Stimulated activated CD4-positive, alpha-beta T cell treated with anti-CD3 and anti-CD28 coated beads, Interleukin-1b, Interleukin-23, amount 100 ng/mL, for 48 hours (primary cell): ENCODE measurements at places on chromosomes 13 and 19.
A peak's percentile ranks its signal among the peaks of the same experiment; 100 is the strongest.

GRCh38 chr13:24097064-24097463 is 63.5 kb upstream of the SPATA13 start:
- DNase-seq, result peak; percentile 74

DNA sequence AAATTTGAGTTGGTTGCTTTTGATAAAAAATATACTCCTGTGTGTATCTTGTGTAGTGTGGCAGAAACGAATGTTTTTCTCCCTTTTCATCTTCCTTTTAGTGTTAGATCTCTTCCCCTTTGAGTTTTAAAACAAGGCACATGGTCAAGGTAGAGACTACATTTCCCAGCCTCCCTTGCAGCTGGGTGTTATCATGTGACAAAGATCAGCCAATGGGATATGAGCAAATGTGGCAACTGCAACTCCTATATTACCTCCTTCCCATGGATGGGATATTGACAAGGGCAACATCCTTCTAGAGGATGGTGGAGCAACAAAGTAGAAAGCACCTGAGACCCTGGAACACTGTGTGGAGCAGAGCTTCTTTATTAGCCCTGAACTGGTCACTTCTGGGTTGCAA is 42.4 kb downstream of the ADGRE3 start:
- no peak for DNase-seq

- DNase-seq, result no peak
These were observed 15.2 kb downstream of the KCTD15 start for GRCh38 chr19:33811736-33812387.

DNA sequence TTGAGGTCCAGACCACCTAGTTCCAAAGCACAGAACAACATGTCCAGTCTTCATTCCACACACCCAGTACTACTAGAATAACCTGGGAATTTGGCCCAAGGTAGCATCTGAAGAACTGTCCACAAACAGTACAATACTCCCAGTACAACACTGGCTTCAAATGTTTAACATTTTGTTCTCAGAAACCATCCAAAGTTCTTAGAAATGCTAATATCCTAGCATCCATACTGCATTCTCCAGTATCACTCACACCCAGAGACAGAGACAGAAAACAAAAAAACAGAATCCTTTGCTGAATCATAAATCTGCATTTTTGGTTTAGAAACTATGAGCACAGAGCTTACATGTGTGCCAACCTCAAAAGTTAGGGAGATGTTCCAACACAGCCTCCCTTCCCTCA is 490.8 kb downstream of the FOXO1 start:
- DNase-seq, result no peak

GRCh38 chr13:113047587-113047986 is 58.0 kb upstream of the F7 start:
- DNase-seq, result no peak

GRCh38 chr13:25171517-25172302 is at the start of gene AMER2:
Gene AMER2 (minus strand): TSS chr13:25172288. CDS start chr13:25171619, 669 bp downstream.
- no peak for DNase-seq

- no peak for DNase-seq
These were observed 99.0 kb downstream of the GPC6 start for GRCh38 chr13:93325303-93326233.

DNA sequence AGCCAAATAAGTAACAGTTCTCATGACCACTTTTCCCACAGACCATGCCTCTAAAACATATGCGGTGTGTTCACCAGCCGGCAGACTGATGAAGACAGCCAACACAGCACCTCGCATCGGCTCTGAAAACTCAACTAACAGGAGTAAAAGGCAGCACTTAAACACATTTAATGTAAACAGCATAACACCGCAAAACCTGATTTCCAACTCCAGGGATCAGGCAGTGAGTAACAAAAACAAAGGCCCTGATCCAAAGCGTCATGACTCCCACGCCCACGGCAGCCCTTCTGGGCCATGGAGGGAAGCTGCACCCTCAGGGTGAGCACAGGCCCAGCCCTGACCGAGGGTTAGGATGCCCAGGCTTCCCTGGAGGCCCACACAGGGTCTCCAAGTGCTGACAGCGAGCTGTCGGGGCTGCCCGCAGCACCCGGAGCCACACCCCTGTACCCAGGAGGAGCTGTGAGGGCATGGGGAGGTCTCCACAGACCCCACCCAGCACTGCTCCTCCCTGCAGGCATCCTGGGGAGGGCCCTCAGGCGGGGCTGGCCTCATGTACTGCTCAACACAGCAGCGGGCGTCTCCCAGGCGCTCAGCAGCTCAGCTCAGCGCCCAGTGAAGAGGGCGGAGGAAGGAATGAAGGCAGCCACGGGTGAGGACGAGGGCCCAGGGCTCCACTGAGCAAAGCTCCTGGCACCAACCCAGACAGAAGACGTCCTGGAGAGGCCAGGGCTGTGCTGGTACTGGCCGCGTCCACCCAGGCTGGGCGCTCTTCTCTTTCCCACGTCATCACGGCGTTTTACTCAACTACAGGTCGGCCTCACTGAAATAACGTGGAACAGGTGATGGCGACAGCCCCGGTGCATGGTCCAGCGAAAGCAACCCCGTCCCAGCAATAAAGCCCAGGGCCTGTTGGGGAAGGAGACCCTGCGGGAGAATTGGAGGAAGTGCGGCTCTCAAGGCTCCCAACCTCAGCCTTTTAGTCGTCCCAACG is 53.7 kb downstream of the RASA3 start:
- no peak for DNase-seq

GRCh38 chr19:56314018-56314380 is 640 bp downstream of the ZSCAN5A start:
- DNase-seq, result no peak

GRCh38 chr19:31448221-31448657 is 99.0 kb upstream of the TSHZ3 start:
- no peak for DNase-seq

DNA sequence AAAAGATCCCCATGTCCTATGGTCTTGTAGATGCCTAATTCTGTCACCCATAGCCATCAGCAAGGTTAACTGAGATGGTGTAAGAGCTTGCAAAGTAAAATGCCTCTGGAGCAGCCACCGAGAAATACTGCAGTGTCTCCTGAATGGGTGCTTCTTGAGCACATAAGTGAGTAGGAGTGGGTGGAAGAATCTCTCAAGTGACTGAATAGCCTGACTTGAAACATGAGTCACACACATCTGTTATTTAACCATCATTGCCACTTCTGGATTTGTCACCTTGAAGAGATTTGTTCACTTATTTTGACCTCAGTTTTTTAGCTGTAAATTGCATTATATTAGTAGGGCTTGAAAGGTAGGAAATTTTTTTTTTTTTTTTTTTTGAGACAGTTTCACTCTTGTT is 2.3 kb downstream of the ZNF714 start:
- peak; percentile 40 for DNase-seq

- no peak for DNase-seq
These were observed 843 bp downstream of the MEX3D start for GRCh38 chr19:1567116-1567847.
